ENCODE measurements at places on chromosomes 3 and 15.
A peak's percentile ranks its signal among the peaks of the same experiment; 100 is the strongest.

DNA sequence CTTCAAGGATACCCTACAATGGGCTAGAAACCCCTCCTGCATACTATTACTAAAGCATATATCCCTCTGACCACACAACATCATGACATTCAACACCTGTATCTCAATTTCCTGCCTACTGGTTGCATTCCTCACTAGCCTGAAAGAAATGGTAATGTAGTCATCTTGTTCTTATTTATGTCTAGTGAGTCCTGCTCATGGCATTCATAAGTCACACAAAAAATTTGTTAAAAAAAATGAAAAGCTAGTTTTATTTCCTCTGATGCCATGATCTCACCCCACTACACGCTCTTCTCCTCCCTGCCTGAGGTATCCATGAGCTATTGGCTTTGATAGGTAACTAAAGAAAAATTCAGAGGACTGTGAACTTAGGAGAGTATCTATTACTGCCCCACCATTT is 284.5 kb downstream of the ZNF385D start:
- DNase-seq, result no peak

GRCh38 chr15:70625011-70625410 is 138.3 kb downstream of the UACA start:
- DNase-seq, result no peak

- DNase-seq, result no peak
Measured at GRCh38 chr15:92653366-92653765, 2.2 kb downstream of the FAM174B start.

DNA sequence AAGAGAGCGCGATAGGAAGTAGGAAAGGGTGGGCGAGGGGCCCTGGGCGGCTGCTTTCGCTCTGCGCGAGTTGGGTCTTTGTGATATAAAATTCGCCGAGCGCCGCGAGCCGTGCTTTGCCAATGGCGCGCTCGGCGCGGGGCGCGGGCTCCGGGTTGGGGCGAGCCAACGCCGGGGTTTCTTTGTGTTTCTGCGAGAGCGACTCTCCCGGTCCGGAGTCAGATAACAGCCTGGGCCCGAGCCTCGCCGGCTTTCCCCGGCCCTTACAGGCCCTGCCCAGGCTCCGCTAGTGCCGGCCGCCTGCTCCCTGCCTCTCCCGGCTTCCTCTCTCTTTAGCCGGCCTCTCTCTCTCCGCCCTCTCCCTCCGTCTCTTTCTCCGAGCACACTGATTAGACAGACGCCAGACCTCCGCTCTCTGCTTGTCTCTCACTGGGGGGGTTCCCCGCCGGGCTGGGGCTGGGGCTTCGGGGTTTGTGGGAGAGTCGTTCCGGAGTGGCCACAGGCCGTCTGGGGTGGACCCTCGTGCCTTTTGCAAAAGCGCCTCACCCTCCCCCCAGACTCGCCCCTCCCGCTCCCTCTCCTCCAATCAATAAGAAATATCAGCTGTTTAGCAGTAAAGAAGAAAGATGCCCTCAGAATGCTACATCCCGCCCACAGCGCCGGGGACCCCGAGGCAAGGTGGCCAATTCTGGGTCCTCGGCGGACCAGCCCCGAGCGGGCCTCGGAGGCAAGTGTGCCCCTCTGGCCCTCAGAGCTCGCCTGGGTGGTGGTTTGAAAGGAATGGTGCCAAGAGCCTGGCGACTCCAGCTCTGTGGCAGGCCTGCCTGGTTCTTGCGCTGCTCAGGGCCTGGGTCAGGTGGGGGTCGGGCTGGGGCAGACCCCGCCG is 2.9 kb downstream of the NR2F2 start:
- DNase-seq, result no peak

DNA sequence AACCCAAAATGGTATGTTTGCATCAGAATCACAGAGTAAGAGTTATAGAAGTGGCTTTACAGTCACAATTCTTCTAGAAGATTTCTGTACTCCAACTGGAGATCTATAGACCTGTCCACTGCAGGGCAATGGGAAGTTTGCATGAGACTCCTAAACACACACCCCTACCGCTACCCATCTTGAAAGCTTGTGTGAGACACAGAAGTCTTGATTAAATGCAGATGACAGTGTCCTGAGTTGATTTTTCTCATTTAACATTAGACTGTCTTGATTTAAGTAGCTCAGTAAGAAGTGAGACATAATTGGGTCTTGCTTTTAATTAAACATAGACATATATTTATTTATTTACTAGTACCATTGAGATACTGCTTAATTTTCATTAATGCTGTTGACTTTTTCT is 54.4 kb downstream of the CD47 start:
- DNase-seq, result no peak

- DNase-seq, result no peak
Measured at GRCh38 chr3:71955240-71956068, 170.5 kb upstream of the PROK2 start.

DNA sequence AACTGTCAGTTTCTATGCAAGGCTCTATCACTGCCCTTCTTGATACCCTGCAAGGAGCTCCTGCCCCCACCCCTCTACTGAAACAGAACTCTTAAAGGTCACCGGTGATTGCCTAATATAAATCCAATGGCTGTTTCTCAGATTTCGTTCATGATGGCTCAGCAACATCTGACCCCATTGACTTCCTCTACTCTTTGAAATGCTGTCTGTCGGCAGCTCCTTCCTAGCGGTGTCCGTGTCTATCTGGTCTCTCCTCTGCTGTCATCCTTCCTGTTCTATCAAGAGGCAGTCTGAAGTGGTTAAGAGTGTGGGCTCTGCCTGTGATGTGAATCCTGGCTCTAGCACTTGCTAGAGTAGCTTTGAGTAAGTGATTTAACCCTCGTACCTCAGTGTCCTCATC is 5.5 kb downstream of the TMEM266 start:
- no peak for DNase-seq

- DNase-seq, result no peak
Measured at GRCh38 chr3:44596621-44597020, 11.9 kb downstream of the ZNF660 start.

DNA sequence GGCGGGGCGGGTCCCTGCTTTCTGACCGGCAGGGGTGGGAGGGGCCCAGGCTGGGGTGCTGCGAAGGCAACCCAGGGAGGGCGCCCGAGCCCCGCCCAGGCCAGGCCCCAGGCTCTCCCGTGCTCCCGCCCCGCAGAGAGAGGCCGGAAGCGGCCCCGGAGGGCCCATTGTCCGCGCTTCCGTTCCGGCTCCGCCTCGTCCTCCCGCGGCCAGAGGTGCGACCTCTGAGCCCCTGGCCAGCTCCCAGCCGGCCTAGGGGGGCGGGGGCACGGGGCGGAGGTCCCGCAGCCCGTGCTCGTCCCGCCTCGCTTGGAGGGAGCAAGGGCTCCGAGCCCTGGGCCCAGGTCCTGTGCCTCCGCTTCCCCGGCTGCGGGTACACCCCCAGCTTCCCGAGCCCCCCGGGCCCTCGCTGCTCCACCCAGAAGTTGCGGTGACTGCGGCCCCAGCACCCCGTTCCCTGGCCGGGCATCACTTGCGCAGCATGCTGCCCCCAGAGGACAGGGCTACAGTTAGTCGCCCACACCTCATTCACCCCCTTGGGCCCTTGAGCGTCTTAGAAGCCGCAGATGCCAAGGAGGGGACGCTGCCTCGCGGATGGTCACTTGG is 20.4 kb upstream of the PLXND1 start:
- peak; percentile 39 for DNase-seq

DNA sequence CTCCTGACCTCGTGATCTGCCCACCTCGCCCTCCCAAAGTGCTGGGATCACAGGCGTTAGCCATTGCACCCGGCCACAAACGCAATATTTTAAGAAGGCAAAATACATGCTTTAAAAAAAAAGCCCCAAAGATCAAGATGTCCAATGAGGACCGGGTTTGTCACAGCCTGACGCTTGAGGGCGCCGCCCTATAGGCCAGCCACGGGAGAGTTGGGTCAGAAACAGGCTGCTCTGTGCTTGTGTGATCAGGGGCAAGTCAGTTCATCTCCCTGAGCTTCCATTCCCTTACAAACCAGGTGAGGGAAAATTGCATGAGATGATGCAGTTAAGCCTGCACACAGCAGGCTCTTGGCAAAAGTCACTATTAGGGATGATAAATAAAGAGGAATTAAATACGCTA is 23.9 kb downstream of the FAM174B start:
- no peak for DNase-seq

- peak; percentile 15 for DNase-seq
Measured at GRCh38 chr3:58683466-58683865, 16.9 kb upstream of the FAM3D start.

DNA sequence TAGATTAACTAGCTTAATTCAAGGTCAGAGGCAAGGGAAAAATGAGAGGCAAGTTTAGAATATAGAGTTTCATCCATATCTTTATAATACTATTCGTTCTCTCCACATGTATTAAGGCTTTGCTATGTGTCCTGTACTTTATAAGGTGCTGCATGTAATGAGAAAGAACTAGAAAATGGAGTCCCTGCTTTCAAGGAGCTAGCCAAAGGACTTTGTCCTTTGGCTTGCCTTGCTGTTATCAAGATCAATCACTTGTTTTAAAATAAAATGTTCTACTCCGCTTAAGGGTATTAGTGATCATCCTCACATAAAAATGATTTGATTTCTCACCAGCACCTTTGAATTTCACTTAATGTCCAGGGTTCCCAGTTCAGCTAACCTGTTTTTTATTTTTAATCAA is 470.9 kb downstream of the WDR72 start:
- DNase-seq, result no peak

- DNase-seq, result peak; percentile 25
Measured at GRCh38 chr15:67501177-67501835, 19.6 kb upstream of the C15orf61 start.

- DNase-seq, result no peak
Measured at GRCh38 chr3:61439122-61439458, 122.3 kb upstream of the PTPRG start.

DNA sequence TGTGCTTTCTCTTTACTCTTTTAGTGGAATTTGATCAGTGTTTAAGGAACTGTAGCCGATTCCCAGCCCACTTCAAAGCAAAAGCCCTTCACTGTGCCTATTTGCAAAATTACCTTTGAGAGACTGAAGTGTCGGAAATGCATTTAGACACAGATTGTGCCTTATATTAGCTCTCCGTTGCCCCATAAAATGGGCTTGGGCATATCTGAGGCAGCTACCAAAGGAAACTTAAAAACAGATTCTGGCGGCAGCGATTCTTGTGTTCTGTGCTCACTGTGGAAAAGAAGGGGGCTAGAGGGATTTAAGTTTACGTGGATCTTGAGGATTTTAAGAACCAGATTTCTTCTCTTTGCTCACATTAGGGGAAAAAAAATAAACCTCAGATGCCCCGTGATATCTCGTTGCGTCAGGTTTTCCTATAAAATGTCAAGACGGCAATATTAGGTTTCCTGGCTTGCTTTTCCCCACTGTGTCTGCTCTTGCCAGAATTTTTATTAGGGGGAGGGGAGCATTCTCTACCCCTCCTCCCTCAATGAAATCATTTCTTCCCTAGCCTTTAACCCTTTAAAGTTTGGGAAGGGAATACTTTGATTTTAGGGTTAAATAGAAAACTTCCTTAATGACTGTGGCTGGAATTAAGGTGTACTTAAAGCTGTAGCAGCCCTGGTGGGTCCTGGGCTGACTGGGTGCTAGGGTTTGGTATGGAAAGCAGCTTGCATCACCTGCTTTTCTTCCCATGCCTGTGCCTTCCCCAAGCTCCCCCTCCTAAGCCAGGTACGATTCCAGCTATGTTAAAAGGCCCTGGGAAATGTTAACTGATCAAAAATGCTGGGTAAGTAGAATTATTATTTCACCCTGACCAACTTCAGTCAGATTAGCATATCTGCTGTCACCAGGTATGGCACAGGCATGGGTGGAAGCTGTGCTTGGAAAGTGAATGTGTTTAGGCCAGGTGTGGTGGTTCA is 73.8 kb downstream of the SMAD3 start:
- DNase-seq, result no peak

DNA sequence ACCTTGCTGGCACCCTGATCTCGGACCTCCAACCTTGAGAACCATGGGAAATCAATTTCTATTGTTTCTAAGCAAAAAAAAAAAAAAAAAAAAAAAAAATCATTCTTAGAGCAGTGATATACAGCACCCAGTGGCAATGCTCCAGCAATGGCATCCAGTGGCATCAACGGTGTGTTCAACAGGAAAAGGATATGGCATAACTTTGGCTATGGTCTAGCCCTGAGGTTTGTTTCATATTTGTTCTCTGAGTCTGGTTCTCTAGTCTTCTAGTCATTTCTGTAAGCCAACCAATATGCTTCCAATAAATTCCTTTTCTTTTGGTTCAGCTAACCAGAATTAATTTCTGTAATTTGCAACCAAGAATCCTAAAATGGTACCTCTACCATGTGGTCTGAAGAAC is 19.2 kb downstream of the DENND4A start:
- DNase-seq, result peak; percentile 16

- DNase-seq, result peak; percentile 64
Measured at GRCh38 chr15:89167267-89168176, 53.9 kb downstream of the RLBP1 start.

- DNase-seq, result peak; percentile 89
Measured at GRCh38 chr3:143847787-143848631, at the start of gene SLC9A9. Gene SLC9A9 (minus strand): TSS chr3:143848468. CDS start chr3:143848322, 146 bp downstream.

DNA sequence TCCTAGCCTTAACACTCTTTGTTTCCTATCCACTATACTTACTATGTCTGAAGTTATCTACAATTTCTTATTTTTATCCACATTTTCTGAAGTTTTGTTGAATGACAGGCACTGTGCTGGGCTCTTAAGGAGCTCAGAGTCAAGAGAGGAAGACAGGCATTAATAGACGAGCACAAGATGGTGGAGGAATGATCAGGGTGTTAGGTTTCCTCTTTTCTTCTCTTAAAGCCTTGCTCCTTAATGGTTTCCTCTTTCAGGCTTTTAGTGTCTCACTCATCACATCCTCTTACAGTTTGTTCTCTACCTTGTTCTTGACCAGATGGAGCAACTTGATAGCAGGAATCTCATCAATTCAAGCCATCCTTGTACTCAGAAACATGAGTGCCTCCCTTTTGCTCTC is 52.9 kb upstream of the BCL6 start:
- no peak for DNase-seq

DNA sequence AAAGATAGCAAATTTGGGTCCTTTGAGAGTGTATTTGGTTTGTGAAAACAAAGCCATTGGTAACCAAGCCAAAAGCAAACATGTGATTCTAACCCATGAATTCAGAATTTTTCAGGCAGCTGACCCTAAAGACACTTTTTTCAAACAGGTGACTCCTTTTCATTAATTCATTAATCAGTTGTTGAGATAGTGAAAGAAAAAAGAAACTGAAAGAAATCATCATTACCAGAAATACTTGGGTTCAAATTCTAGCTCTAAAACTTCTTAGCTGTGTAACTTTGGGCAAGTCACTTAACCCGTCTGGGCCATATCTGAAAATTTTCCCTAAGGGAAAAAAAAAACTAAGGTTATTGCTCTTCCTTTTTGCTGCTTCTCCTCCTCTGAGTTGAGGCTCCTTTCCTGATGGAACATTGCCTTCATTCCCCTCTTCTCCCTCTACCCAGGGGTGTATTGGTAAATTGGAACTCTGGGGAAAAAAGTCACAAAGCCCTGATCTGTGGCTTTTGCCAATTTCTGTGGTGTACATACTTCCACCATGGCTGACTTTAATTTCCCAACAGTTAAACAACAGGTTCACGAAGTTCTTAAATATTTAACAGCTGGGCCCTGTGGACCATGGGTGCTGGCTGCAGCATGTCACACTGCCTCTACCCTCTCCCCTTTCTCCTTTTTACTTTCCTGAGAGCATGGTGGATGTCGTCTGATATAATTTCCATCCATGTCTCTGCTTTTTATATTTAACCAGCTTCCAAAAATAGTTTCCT is 120.3 kb downstream of the ASB7 start:
- no peak for DNase-seq

- no peak for DNase-seq
Measured at GRCh38 chr3:129536374-129536667, 6.7 kb upstream of the H1-8 start.

Measured in T-helper 2 cell (primary cell).